ENCODE measurements at places on chromosomes 12 and 14.

GRCh38 chr14:32166029-32166428 lies 35.8 kb upstream of the RNU6-7 start:
- DNase-seq: no peak

- peak; percentile 28 for DNase-seq
Measured at GRCh38 chr12:104641862-104642261, 185.1 kb downstream of the CHST11 start.

- DNase-seq: no peak
Measured at GRCh38 chr12:114275086-114275485, 130.9 kb downstream of the TBX5 start.

DNA sequence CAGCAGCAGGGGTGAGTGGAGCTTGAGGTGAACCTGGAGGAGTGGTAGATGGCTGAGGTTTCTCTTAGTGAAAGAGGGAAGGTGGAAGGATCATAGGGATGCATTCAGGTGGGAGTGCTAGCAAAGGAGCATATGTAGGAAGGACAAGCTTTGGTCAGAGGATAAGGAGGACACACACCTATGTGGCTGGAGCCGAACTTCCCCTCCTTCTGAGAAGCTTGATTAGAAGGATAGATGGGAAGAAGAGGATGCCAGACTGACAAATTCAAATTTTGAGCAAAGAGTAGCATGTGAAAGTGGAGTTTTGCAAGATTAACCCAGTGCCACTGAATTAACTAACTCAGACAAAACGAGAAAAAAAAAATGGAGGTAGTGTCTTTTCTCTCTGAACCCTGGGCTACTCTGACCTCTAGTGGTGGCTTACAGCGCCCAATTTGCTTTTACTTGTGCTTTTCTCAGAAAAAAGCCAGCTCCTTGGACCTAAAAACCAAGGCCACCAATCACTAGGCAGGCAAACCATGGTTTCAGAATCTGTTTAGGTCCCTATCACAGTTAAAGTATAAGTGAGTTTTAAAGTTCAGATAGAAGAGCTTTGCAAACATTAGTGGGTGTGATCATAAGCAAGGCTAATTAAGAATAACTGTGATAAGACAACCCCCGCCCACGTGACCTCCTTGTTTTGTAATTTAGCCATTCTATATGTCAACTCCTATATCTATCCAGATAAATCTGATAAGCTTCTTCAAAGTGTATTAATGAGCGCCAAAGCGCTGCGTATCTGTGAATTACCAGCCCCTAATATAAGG lies 15.5 kb downstream of the EMP1 start:
- peak; percentile 82 for DNase-seq

GRCh38 chr12:124388679-124389137 lies 93.8 kb downstream of the RFLNA start:
- DNase-seq: peak; percentile 44

GRCh38 chr12:57296291-57296690 lies 45.3 kb upstream of the STAC3 start:
- no peak for DNase-seq

DNA sequence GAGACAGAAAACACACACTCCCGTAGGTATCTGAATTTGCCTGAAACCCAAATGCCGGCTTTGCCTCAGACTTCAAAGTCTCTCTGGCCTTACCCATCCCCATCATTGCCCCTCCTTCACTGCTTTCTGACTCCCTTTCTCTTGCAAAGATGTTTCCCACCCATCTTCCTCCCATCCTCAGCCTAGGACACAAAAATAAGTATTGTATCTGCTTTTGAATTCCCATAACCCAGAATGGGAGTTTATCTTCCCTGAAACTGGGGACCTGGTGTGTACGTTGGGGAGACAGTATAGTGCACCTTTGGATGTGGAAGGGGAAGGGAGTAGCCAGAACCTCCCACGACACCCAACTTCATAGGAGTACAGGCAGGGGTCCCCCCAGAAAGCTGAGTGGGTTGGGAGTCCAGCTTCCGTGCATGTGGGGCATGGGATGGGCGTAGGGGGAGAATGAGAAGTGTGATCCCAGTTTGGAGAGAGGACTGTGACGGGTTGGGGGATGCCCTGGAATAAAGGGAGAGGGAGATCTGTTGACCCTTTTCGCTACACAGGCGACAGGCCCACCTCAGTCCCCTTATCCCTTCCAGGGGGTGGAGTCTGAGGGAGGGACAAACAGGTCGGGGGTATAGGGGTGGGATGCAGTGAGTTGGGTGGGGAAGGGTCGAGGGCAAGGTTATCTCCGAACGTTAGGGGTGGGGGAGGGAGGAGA lies 488 bp upstream of the KIF5A start:
- DNase-seq: no peak

DNA sequence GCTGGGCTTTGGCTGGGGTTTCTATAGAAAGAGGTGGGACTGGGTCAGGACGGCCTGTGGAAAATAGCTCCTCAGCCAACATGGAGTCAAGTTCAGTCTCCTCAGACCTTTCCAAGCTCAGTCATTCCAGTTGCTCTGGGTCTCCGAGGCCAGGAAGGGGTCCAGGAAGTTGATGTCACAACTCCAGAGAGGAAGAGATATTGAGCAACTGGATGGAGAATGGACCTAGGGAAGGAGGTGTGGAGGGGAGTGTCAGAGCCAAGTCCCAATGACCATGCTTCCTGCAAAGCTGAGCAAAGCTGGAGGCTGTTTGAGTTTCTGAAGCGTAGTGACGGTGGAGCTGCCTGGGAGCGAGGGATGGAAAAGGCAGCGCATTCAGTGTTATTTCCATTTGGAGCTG lies 86.1 kb downstream of the SLC24A4 start:
- DNase-seq: no peak

- peak; percentile 32 for DNase-seq
Measured at GRCh38 chr12:81644503-81644902, 114.6 kb downstream of the PPFIA2 start.

DNA sequence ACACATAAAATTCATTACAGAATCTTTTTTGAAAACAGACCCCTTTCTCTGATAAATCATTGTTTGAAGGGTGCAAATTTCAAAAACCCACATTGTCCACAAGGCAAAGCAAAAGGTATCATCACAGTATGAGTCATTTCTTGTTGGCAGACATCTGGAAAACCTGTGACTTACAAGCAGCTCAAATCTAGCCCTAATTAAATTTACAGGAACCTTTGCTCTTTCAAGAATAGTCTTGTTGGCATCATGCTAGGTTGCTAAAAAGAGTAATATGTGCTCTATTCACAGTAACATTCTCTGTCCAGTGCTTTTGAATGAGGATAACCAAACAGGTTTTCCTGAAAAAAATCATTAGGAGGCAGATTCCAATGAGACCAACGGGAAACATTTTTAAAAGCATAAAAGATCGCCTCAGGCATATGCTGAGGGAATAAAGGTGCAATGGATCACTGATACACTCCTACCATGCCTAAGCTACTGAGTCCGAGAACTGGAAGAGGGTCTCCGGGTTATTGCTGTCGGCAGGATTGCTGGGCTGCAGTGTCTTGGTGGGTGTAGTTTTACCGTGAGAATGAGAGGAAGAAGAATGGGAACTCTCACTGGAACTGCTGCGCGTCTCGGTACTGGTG lies 55.5 kb upstream of the TTC7B start:
- no peak for DNase-seq

GRCh38 chr14:91891721-91892220 lies 24.4 kb upstream of the TC2N start:
- DNase-seq: no peak

Measured in hematopoietic multipotent progenitor cell treated with erythropoietin and hydrocortisone succinate and interleukin-3 and kit ligand, for 8 days (in vitro differentiated cells).